ENCODE measurements at places on chromosomes 1 and 21.
A peak's percentile ranks its signal among the peaks of the same experiment; 100 is the strongest.

DNA sequence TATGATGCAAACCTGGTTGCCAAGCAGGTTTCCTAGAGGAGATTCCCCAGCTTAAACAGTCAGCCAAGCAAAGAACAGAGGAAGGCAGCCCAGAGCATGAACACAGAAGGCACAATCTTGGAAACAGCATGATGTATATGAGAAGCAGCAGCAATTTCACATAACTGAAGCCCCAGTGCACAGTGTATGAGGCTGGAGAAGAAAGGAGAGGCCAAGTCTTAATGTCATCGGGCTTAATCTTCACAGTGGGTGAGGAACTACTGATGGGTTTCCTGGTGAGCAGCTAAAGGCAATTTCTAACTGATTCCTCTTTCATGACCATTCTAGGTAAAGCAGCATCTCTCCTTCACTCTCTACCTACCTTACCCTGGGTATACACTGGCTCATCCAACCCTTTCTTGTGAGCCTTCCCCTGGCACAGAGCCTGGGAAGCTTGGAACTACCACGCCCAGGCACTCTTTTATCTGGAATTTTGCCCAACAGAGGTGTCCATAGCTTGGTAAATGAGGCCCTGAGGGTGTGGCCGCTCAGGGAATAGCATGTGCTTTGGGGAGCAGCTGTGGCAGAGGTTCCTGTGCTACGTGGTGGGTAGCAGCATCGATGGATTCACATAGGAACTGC is 22.0 kb downstream of the FYB2 start:
- DNase-seq = no peak

- no peak for DNase-seq
Observed at GRCh38 chr1:225462429-225462713, 34.5 kb upstream of the LBR start.

DNA sequence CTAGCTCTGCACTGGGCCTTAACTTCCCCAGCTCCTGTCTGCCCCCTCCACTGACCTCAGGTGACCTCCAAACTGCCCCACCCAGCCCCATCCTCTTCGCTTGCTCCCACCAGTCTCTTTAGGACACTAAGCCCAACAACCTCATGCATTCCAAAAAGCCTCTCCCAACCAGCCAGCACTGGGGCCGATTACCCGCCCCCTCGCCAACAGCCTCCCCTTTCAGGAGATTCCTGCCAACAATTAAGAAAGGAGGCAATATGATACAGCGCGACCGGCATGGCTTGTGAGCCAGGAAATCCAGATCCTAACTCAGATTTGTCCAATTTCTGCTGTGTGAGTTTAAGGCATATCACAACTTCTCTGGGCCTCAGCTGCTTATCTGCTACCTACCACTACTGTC is 14.7 kb downstream of the KANK4 start:
- DNase-seq = no peak

- no peak for DNase-seq
Observed at GRCh38 chr1:165047994-165048393, 308.5 kb downstream of the LMX1A start.

- DNase-seq = no peak
Observed at GRCh38 chr1:152866321-152866720, 6.5 kb downstream of the LCE7A start.

GRCh38 chr1:100252901-100253300 is 3.3 kb upstream of the DBT start:
- no peak for DNase-seq

GRCh38 chr21:29265690-29266479 is 32.8 kb upstream of the BACH1 start:
- DNase-seq = peak; percentile 16

DNA sequence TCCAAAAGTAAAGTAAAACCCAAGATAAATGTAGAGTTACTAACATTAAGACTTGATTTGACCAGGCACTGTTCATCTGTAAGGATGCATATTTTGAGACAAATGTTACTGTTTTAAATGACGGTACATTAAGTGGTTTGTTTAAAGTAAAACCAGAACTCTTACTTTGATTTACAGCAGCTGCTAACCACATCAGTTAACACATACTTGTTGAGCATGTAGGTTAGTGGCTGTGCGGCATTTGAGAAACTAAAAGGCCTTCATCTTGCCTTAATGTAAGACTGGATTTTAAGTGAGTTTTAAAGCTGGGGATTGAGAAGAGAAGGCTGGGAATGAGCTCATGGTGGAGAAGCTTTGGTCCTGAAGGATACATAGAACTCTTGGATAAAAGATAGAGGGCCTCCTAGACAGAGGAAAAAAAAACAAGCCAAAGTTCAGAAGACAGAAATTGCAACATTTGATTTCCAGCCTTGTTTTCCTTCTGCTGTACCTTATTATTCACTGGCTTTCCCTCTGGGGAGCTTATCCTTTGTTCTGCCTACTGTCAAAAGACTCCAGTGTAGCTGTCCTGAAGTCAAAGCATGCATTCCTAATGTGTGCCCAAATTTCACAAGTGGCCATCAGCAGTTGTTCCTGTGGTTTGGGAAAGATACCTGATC is 66.6 kb downstream of the MTR start:
- DNase-seq = no peak

DNA sequence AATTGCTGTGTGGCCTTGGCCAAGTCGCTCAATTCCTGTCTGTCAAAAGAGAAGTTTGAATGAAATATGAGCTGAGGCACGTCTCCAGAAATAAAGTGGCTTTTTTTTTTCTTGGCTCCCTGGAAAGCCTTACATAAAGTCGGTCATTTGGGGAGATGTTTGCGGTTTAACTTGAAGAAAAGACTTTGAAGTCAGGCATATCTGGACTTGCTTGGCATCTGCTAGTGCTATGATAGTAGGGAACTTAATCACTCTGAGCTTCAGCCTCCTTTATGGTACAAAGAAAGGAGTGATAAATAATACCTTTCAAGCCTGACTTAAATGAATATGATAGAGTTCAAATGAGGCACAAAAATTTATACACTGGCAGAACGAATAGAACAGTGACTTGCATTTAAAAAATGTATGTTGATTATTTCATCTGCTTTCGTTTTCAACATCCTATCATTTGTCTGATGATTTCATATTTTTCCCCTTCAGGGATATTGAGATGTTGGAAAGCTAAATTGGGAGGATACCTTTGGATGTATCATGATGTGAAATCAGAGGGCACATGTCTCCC is 60.2 kb downstream of the FASLG start:
- DNase-seq = no peak

- DNase-seq = no peak
Observed at GRCh38 chr1:204259782-204260181, 46.0 kb upstream of the GOLT1A start.

DNA sequence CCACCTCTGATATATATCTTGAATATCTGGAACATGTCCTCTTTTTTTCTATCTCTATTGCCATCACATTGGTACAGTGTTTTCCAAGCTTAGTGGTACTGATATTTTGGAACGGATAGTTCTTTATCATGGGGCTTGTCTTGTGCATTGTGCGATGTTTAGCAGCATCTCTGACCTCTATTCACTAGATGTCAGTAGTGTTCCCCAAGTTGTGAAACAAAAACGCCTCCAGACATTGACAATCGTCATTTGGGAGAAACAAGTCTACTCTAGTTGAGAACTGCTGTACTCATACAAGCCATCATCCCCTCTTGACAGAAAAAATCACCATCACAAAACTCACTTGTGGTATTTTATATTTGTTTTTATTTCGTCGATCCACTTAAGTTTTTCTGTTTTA is 79.7 kb upstream of the CHODL start:
- no peak for DNase-seq

GRCh38 chr1:66937529-66938234 is 12.9 kb downstream of the MIER1 start:
- DNase-seq = no peak

DNA sequence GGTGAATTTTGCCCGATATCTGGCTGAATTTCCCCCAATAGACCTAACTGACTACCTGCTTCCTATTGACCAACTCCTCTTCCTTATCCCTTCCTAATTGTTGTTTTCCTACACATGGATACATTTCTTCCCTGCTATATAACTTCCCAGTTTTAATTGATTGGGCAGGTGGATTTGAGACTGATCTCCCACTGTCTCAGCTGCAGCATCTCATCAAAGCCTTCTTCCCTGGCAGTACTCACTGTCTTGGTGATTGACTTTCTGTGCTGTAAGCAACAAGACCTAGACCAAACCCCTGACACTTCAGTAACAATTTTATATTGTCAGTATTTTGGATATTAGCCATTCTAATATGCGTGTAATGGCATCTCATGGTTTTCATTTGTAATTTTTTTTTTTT is 11.3 kb upstream of the PLA2G2A start:
- no peak for DNase-seq

DNA sequence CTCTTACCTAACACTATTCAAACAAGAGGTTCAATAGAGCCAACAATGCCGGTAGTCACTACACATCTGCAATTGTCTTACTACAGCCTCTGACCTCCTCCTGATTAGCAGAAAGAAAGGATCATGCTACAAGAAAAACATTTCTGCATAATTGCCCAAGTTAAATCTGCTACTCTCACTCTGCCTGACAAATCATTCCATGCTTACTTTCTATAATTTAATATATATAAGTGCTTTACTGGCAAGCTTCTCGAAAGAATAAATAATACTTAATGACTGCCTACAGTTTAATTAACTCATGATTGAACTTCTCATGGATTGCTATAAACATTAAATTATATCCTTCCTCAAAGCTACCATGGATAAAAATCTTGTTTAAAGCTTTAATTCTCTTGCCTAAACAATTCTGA is 156.0 kb downstream of the SLC45A1 start:
- no peak for DNase-seq

DNA sequence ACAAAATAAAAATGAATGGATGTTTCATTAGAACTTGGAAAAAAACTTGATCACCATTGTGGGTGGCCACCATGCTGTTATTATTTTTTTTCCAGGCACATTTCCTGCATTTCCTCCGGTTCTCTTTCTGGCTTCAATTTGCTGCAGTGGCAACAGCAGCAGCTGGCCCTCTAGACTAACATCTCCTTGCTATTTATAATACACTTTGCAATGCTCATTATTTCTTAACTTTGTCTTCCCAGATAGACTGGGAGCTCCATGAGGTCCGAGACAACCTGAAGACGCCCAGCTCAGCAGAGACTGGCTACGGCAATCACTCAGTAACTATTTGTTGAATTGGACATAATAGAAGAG is 53.4 kb upstream of the ATP5PO start:
- no peak for DNase-seq

DNA sequence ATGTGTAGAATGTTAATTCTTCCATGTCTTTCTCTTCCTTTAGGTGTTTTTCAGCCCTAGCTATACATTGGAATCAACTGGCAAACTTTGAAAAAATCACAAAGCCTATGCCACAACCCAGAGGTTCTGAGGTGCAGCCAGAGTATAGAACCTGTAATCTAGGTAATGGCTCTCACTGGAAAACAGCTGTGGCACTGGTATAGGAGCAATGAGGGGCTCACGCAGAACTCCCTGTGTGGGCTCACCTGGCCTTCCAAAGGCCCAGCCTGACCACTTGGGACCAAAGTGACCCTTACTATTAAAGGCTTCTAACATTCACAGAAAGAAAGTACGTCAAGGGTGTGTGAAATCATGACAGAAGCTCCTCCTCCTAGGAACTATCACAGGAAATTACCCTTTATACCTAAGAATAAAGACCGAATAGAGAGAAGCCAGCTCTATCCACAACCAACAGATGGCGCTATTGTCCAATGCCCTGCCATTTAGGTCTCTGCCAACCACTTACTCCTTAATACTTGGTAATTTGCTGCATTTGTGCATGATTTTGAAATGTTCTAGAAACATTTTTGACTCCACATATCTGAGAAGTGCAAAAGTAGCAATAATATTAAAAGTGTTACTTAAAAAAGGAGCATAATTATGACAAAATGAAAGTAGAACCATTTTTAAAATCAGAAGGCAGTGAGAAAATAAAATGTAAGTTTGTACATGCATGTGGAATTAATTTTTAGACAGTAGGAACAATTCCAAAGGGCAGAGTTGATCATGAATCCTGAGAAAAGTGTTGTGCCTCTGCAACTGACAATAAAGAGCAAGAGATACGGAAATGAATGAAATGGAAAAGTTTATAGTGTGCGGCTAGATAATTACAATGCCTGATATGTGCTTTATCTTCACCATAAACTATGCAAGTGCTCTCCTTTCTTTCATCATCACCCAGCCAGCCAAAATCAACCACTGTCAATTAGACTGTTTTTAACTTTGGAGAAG is 93.1 kb upstream of the HAO2 start:
- DNase-seq = no peak

All from stimulated activated CD4-positive, alpha-beta T cell treated with anti-CD3 and anti-CD28 coated beads, Interleukin-1b, Interleukin-23, amount 100 ng/mL, for 1 hour (primary cell).